ENCODE measurements at places on chromosomes 6 and 20. TPM values are rescaled to one million over a fixed set of nuclear protein-coding genes. Genes with fewer than 3 reads are reported as not detected.

ANGPT4 gene
- total RNA-seq, result not detected

LTB gene
- 269 TPM for total RNA-seq

CALHM6 gene
- total RNA-seq, result 7.5 TPM

DNA sequence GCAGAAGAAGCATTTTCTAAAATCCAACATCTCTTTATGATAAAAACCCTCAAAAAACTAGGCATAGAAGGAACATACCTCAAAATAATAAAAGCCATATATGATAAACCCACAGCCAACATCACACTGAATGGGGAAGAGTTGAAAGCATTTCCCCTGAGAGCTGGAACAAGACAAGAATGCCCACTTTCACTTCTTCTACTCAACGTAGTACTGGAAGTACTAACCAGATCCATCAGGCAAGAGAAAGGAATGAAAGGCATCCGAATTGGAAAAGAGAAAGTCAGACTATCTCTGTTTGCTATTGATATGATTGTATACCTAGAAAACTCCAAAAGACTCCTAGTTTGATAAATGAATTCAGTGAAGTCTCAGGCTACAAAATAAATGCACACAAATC lies 7.9 kb upstream of the CDK19 start:
- no peak for ATAC-seq
- H3K4me3 ChIP-seq, result no peak overlapping the region
- H3K27me3 ChIP-seq, result no peaks in the 10 kb centered on the region
- no peaks in the 10 kb centered on the region for H3K36me3 ChIP-seq
- no peak overlapping the region for H3K27ac ChIP-seq

DNA sequence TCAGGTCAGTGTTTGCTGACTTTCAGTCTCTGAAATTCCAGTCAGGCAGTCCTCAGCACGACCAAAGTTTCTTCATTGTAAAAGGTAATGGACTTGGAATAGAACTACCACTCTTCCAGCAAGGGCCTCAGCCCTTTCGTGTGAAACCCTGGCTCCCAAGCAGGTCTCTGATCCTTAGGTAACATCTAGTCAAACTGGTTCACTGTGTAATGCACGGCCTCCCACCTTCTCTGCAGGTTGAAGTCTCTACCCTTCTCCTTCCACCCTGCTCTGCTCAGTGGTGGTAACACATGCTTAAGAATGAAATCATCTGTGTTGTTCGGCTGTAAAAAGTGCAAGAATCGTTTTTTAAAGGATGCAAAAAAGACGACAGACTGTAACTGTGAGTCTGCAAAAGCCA lies 287.2 kb upstream of the POU3F2 start:
- H3K4me1 ChIP-seq, result no peaks in the 10 kb centered on the region
- no peak for ATAC-seq
- H3K4me3 ChIP-seq, result no peak overlapping the region
- H3K27ac ChIP-seq, result no peak overlapping the region

DNA sequence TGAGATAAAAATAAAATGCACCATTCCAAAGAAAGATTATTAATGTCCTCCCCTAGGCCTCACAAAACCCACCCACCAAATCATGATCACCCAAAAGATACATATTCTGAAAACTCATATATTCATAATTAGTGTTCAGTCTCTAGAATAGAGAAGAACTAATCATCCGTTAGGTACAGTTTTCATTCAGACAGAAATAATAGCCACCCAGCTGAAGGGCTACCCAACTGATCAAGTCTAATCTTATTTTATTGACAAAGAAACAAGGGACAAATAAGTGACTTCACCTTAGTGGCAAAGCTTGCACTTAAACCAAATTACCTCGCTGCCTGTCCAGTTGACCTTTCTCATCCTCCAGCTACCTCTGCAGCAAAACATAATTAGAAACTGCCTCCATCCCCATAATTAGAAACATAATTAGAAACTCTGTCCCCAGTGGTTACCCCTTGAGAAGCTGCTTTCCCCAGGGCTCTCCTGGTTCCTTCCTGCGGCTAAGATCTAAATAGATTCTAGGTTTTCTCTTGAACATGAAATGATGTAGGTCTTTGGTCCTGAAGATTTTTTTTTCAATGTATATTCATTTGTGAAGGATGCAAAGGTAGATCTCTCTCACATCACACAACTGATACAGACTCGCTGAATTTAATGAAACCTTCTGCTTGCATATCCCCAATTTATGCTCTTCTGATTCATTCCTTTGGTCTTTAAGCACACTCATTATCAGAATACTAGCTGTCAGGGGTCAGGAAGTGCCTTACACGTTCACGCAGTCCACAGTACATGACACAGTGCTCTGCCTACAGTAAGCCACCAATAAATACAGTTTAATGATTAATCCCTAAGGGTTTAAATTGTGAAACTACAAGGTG lies 46.3 kb downstream of the HBS1L start:
- no peaks in the 10 kb centered on the region for H3K27me3 ChIP-seq
- H3K27ac ChIP-seq, result no peak overlapping the region
- ATAC-seq, result peak; percentile 97

DNA sequence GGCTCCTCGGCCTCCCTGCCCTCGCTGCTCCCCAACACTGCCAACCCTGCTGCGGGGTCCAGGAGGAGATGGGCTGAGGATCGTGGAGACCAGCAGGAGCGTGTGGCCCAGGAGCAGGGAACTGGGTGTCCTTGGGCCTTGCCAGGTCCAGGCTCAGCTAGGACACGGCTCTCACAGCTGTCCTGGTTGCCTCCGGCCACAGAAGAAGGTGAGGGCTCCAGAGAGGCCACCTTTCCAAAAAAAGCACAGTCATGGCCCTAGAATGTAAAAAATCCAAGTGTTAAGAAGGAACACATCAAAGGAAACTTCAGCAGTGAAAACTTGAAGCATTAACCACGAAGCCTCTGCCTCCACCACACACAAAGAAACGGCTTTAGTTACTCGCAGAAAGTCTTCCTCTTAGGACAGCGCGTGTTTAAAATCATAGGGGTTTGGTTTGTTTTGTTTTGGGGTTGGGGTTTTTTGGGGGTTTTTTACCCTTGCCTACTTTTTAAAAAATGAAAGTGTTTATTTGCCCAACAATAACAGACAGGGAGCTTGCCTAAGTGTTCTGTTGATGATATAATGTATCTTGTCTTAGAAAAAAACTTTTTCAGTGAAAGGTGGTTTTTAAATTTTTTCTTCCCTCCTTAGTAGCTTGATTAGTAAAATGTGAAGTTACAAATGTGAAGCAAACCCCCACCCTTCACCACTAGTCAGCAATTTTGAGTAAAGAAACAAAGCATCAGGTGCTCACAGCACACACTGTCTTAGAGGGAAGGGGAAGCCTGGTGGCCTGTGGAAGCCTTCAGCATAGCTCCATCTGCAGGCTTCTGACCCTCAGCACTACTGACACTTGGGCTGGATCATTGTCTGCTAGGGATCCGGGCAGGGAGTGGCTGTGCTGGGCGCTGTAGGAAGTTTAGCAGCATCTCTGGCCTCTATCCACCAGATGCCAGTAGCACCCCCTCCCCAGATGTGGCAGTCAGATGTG lies 60.0 kb downstream of the PTPN1 start:
- peak overlapping the region; percentile 62 for H3K4me3 ChIP-seq
- H3K27me3 ChIP-seq, result no peaks in the 10 kb centered on the region
- peak overlapping the region; percentile 86 for H3K27ac ChIP-seq
- peaks cover 100% of the 10 kb centered on the region for H3K36me3 ChIP-seq

DNA sequence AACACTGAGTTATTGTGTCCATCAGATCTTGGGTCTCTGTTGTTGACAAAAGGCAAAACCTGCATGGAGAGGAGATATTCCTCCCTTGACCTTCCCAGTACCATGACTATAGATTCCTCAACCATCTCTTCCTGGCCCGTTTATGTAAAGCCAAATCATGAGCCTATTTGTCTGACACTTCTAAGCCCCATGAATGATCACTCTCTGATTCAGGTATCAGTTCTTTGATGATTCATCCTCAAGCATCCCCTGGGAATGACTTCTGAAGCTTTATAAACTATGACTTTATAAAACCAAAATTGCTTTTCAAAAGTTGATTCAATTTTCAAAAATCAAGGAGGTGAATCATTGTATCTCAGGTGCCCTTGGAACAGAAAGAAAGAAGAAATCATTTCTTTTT lies 78.7 kb upstream of the LOC128125822 start:
- H3K27me3 ChIP-seq, result no peaks in the 10 kb centered on the region
- H3K36me3 ChIP-seq, result no peaks in the 10 kb centered on the region
- H3K4me1 ChIP-seq, result no peaks in the 10 kb centered on the region
- H3K27ac ChIP-seq, result no peak overlapping the region
- peak; percentile 77 for ATAC-seq
- H3K4me3 ChIP-seq, result no peak overlapping the region

DNA sequence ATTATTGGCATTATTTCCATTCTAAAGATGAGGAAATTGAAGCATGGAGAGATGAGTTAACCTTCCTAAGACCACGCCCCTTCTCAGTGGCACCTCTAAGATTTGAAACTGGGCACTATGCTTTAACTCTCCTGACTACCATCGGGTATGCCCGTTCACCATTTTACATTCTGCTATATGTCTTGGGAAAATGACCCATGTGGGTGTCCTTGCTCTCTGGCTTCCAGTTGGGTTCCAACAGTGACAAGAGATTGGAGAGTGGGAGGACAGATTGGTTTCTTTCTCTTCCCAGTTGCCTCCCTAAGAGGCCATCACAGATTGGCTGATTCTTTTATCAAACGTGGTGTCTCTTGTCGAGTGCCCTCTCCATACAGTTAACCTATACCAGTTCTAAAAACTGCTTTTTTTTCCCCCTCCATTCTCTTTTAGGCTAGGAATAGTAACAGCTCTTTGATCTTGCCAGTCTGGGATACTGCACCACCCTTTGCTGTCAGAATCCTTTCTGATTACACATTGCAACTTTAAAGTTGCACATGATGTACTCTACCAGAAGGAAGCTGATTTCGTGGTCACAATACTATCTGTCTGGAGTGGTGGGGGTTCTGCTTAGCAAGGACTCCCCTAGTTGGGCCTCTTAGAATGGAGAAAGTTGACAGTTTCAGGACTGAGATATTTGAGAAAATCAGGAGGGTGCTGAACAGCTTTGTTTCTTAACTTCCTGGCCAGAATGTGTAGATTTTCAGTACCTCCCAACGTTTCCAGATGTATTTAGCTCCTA lies 88.0 kb upstream of the ELOVL5 start:
- no peaks in the 10 kb centered on the region for H3K36me3 ChIP-seq
- H3K4me3 ChIP-seq, result no peak overlapping the region
- no peaks in the 10 kb centered on the region for H3K4me1 ChIP-seq
- no peaks in the 10 kb centered on the region for H3K27me3 ChIP-seq
- ATAC-seq, result no peak

- H3K27me3 ChIP-seq, result no peaks in the 10 kb centered on the region
- peaks cover 8% of the 10 kb centered on the region for H3K4me1 ChIP-seq
- no peak for ATAC-seq
Measured at GRCh38 chr6:139277587-139277986, 14.2 kb downstream of the TXLNB start.

GRCh38 chr6:50714487-50715379 lies 1.4 kb downstream of the TFAP2D start:
- H3K36me3 ChIP-seq, result no peaks in the 10 kb centered on the region
- peaks cover 59% of the 10 kb centered on the region for H3K27me3 ChIP-seq
- ATAC-seq, result no peak
- no peak overlapping the region for H3K27ac ChIP-seq

DNA sequence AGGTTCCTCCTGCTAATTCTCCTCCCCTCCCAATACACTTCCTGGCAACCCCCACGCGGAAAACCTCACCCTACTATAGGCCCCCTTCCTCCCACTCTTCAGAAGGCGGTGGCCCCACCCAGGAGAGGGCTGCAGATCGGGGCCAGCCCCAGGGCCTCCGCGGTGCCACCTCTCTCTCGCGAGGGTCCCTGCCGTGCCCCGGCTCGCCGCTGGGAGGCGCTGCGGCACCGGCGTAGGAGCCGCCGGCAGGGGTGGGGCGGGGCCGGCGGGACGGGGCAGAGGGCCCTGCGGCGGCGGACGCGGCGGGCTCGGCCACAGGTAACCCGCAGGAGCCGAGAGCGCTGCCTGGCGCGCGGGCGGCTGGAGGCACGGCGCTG lies at the start of gene ANKRD6:
Gene ANKRD6 (plus strand): TSS at position 278 of the 377 bp plus-strand sequence. CDS start 133,825 bp downstream, outside the sequence.
- H3K27ac ChIP-seq, result no peak within 1 kb of the TSS
- peak; percentile 98 for ATAC-seq
- H3K27me3 ChIP-seq, result peaks cover 5% of the 10 kb centered on the region
- peak within 1 kb of the TSS; percentile 77 for H3K4me3 ChIP-seq

DNA sequence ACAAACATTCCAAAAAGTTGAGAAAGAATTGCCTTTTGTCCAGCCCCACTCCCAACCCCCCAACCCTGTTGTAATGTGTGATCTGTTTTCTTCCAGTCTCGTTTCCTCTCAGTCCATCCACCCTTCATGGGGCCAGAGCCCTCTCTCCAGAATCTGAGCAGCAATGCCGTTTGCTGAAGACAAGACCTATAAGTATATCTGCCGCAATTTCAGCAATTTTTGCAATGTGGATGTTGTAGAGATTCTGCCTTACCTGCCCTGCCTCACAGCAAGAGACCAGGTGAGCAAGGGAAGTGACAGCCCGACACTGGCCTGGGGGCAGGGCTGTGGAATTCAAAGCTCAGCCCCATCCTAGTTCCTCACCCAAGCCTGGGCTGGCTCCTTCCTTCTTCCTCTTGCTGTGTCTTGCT lies 7.8 kb downstream of the MAVS start:
- ATAC-seq, result peak; percentile 16
- peaks cover 4% of the 10 kb centered on the region for H3K4me1 ChIP-seq
- H3K27me3 ChIP-seq, result no peaks in the 10 kb centered on the region
- H3K4me3 ChIP-seq, result no peak overlapping the region

GRCh38 chr6:38273325-38273724 lies 366.4 kb downstream of the BTBD9 start:
- H3K36me3 ChIP-seq, result peaks cover 19% of the 10 kb centered on the region
- peaks cover 9% of the 10 kb centered on the region for H3K4me1 ChIP-seq
- no peak overlapping the region for H3K27ac ChIP-seq
- H3K4me3 ChIP-seq, result no peak overlapping the region
- ATAC-seq, result no peak

GRCh38 chr6:111478064-111478476 lies 4.9 kb downstream of the REV3L start:
- H3K4me1 ChIP-seq, result peaks cover 41% of the 10 kb centered on the region
- H3K4me3 ChIP-seq, result no peak overlapping the region
- no peaks in the 10 kb centered on the region for H3K27me3 ChIP-seq

- H3K36me3 ChIP-seq, result no peaks in the 10 kb centered on the region
- ATAC-seq, result no peak
- no peaks in the 10 kb centered on the region for H3K4me1 ChIP-seq
- no peak overlapping the region for H3K4me3 ChIP-seq
- H3K27me3 ChIP-seq, result no peaks in the 10 kb centered on the region
- H3K27ac ChIP-seq, result no peak overlapping the region
Measured at GRCh38 chr6:134407791-134408190, 89.9 kb upstream of the SGK1 start.

DNA sequence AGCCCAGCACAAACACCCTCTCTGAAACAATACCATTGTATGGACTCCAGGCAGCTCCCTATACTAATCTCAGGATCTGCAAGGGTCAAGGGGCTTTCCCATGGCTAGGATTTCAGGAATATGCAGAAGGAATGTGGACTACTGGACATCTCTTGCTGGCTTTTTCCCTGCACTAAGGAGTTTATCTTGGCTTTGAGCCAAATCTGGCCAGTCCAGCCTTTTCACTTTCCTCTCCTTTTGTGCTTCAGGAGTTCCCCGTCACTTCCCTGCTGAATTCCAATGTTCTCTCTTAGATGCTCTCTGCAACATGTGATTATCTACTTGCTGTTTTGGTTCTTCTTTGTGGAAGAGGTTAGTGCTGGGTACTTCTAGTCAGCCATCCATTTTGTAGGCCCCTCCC lies 568.2 kb downstream of the HDGFL1 start:
- H3K4me1 ChIP-seq, result no peaks in the 10 kb centered on the region
- H3K27ac ChIP-seq, result no peak overlapping the region
- H3K27me3 ChIP-seq, result no peaks in the 10 kb centered on the region
- no peak overlapping the region for H3K4me3 ChIP-seq
- no peak for ATAC-seq
